ENCODE measurements at places on chromosomes 11 and 22.

DNA sequence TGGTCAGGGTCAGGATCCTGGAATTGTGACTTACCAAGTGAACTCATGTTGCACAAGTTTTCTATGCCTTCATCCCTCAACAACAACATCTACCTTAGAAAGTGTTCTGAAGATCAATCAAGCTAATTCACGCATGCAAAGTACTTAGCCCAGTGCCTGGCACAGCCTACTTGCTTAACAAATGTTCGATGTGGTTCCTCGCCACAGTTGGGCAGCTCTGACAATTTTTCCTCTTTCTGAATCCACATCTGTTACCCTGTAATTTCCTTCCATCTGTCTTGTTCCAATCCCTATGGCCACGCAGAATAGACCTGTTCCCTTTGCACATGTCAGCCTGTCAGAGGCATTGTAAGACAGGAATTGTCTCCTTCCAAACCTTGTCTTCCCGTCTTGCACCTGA is 1415.2 kb downstream of the TBC1D22A start:
- DNase-seq = no peak

DNA sequence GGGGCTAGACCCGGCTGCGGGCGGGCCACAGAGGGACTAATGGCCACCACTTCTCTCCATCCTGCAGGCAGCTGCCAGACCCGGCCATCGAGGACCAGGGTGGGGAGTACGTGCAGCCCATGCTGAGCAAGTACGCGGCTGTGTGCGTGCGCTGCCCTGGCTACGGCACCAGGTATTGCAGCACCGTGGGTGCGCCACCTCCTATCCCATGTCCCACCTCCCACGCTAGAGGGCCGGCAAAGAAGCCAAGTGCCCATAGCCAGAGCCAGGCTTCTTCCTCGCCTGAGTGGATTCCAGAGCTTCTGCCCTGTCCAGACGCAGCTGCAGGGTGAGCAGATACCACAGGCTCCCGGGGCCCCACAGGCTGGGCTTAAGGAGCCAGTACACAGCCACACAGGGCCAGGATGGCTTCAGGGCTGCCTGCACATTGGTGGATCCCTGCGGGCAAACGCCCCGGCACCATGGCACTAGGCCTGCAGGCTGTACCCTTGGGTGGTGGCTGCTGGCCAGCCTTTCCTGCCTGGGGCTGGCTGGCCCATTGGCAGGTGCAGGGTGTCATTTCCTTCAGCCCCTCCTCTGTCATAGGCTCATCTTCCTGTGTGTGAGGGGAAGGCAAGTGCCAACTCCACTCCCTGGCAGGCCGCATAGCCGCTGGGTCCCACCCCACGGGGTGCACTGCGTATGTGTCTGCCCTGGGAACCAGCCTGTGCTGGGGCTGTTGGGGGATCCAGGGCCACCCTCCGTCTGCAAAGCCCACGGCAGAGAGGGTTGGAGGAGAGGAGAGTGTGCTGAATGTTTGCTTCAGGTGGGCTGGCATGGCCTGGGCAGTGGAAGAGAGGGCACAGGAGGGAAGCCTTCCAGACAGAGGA is 16.5 kb upstream of the DGCR8 start:
- DNase-seq = no peak

GRCh38 chr11:95715777-95716241 is 73.8 kb downstream of the FAM76B start:
- DNase-seq = no peak

DNA sequence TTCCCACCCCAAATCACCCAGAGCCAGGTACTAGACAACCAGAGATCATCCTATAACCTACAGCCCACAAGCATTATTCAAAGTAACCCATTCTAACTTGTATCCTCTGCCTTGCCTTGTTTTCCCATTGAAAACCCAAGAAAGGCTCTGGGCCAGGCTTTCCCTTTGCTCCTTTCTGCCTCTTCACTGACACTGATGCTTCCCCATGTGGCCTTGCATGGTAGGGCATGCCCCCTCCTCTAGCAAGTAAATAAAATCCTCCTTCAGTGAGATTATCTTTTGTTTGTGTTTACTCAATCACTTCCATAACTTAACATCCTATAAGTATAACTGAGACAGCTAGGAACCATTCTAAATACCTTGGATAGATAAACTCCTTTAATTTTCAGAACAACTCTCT is 65.6 kb upstream of the FAR1 start:
- DNase-seq = no peak

GRCh38 chr11:30326906-30327305 is 4.0 kb downstream of the ARL14EP start:
- no peak for DNase-seq

- no peak for DNase-seq
These were observed 77.9 kb upstream of the TIMP3 start for GRCh38 chr22:32723643-32724042.

- DNase-seq = no peak
These were observed 15.2 kb upstream of the NUP160 start for GRCh38 chr11:47863189-47863897.

- DNase-seq = no peak
These were observed 297.6 kb downstream of the ST3GAL4 start for GRCh38 chr11:126653040-126653439.
